Activated CD8-positive, alpha-beta memory T cell treated with anti-CD3 and anti-CD28 coated beads for 1 hour (primary cell): ENCODE measurements at places on chromosomes 6 and 20.

GRCh38 chr6:157723376-157723775 lies 99.7 kb upstream of the SNX9 start:
- no peak for DNase-seq

DNA sequence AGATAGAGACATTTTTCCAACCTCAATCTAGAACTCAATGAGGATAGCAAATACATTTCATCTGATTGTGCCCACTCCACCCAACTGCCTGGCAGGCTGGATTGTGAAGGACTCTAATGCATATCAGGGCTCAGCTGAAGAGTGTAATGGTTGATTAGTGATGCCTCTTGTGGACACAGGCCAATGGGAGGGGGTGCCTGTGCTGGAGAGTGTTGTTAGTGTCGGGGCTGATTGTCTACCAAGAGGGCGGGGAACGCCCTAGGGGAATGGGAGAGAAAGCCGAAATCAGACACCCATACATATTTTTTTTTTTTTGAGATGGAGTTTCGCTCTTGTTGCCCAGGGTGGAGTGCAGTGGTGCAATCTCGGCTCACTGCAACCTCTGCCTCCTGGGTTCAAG lies 103.7 kb upstream of the SALL4 start:
- DNase-seq = no peak

DNA sequence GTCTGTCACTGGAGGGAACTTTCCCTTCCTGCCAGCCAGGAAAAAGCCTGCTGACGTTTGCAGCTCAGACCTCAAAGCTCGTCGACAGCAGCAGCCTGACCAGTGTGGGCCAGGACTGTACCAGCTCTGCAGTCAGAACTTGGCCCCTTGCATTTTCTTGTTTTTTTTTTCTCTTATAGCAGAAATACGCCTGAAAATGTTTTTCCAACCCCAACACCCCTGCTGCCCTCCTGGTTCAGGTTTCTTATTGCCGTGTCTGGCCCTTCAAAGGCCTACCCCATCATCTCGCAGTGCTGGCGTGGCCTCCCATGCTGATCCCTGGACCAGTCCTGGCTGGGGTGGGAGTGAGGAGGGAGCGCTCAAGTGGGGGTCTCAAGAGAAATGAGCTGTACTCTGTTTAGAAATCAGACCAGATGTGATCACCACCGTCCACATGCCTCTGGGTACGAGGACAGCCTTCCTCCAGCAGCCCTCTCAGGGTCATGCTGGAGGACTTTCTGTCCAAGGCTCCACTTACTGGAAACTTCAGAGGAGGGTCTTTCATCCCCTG lies 169.0 kb downstream of the FOXC1 start:
- no peak for DNase-seq

GRCh38 chr20:32839227-32839981 lies 19.3 kb upstream of the EFCAB8 start:
- no peak for DNase-seq

DNA sequence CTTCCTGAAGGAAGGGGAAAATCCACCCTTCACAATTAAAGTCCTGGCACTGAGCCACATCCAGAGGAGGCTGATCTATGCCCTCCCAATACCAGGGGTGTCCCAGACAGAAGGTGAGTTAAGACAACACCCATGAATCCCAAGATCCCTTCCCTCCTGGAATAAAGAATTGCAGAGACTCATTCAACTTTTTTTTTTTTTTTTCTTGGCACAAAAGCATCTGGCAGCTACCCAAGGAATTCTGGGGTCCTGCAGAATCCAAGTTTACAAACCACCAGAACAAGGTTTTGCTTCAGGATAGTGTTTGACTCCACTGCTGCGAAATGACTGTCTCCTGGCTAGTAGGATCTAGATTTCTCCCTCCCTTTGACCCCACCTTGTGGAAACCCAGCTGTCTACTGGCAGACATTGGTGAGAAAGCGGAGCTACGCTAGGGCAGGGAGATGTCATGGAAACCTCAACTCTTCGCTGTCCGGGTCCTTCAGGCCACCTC lies 37.4 kb downstream of the JAG1 start:
- no peak for DNase-seq

DNA sequence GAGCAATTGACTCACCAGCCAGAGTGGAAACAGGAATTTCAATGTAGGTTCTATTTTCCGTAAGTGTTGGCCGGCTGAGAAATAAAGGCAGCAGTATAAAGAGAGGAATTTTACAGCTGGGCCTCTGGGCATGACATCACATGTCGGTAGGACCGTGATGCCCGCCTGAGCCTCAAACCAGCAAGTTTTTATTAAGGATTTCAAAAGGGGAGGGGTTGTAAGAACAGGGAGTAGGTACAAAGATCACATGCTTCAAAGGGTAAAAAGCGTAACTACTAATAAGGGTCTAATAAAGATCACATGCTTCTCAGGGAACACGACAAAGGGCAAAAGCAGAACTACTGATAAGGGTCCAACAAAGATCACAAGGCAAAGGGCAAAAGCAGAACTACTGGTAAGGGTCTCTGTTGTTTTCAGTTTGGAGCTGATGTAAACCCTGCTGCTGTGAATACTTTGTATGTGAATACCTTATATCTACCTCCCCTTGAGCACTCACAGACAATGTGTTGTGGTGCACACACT lies 9.0 kb upstream of the TULP4 start:
- DNase-seq = no peak

DNA sequence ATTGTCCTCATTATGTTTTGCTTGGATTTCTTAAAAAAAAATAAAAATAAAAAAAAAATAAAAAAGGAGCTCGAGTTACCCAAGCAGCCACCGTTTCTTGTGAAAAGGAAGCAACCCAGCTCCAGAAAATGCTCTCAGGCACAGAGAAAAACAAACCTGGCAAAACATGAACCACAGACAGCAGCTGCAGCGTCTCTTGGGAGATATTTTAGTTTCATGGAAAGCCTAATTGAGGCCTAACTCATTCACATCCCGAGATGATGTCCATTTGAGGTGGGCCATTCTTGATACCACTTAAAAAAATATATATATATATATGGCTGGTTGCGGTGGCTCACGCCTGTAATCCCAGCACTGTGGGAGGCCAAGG lies 13.7 kb upstream of the MRAP2 start:
- DNase-seq = no peak

- no peak for DNase-seq
Observed at GRCh38 chr6:162187168-162187935, 540.2 kb downstream of the PRKN start.

GRCh38 chr6:2719093-2719455 lies 31.6 kb downstream of the MYLK4 start:
- DNase-seq = no peak

- DNase-seq = no peak
Observed at GRCh38 chr6:38030380-38030779, 210.9 kb downstream of the ZFAND3 start.

DNA sequence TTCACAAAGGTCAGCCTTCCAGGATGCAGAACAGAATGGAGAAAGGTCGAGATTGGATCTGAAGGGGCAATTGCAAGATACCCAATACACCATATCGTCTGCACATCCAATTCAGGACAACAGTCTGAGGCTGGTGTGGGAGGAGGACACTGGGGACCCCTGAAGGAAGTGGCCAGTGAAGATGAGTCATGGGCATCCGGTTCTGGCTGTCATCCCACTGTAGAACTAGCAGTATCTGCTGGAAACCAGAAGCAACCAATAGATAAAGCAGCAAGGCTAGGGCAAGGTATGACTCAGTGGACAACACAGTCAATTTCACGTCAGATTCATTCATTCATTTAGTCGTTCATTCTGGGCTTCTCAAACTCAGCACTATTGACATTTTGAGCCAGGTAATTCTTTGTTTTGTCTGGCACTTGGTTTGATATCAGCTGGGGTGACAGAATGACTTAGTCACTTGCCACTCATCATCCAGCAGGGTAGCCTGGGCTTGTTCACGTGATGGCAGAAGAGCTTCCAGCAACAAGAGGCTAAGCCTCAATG lies 30.3 kb upstream of the SHLD1 start:
- no peak for DNase-seq

- DNase-seq = no peak
Observed at GRCh38 chr6:104987218-104987617, 30.3 kb downstream of the LIN28B start.

DNA sequence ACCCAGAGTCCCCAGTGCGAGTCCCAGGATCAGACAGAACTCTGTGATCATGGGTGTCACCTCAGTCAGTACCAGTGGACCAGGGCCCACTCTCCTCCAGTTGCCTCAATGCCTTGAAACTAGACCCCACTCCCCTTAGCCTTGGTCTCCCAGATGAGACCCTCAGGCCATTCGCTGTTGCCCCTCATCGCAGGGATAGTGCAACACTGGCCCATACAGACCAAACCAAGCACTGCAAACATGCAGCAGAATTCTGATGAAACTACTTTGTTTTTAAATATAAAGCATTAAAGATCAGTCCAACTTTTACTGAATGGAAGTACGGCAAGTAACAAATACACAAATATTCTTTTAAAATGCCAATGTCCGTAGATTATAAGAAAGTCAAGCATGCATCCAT lies 101.2 kb upstream of the NT5E start:
- no peak for DNase-seq

GRCh38 chr6:155408981-155409380 lies 46.7 kb downstream of the NOX3 start:
- no peak for DNase-seq

DNA sequence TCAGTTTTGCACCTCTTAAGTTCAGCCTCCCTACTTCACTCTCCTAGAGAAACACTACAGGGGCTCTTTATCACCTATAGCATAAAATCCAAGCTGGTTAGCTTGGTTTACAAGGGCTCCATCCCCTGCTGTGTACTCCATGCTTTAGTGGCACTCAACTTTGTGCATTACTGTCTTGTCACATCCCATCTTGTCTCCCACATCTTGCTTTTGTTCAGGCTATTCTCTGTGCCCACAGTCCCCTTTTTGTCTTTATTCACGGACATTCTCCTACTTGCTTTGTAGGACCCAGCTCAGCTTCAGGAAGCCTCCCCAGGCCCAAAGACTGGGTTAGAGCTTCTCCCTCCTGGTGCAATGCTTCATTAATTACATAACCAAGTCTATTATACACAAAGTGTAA lies 107.9 kb upstream of the SPACA1 start:
- no peak for DNase-seq

DNA sequence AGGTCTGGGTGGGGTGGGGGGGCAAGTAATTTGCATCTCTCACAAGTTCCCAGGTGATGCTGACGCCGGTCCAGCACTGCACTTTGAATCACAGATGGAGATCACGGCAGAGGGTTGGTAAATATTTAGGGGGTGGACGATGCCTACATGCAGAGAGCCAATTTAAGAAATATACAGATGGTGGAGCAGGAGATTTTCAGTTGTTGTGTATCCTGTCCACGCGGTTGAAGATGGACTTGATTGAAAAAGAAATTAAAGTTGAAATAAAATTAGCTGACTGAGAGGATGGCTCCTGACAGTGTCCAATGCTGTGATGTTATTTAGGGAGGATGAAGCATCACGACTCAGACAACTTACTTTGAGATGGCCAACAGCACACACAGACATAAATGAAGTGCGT lies 74.6 kb downstream of the PHACTR3 start:
- DNase-seq = no peak

DNA sequence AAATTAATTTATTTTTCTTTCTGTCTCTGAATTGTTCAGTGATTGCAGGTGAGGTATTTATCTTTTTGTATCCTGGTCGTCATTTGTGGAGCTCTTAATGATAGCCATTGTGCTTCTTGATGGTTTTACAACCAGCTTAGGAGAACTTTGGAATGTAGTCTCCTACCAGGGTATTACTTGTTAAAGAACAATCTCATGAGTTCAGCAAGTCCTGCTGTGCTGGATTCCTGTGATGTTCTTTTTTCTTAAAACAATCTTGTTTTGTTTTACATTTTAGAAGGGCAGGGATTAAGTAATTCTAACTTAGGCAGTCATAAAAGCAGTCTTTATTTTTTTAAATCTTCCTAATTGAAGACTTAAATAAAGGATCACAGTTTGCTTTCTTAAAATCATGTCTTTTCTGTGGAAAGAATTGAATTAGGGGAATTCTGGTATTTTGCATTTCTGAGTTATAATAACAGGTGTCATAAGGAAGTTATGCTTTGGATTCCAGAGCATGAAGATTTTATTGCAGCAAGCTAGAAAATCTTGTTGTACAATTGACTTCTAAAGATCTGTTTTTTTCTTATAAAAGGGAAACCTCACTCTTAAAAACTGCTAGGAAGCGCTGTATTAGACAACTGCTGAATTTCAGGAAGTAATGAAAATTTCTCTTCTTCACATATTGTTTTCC lies 23.7 kb downstream of the RIOK1 start:
- no peak for DNase-seq

DNA sequence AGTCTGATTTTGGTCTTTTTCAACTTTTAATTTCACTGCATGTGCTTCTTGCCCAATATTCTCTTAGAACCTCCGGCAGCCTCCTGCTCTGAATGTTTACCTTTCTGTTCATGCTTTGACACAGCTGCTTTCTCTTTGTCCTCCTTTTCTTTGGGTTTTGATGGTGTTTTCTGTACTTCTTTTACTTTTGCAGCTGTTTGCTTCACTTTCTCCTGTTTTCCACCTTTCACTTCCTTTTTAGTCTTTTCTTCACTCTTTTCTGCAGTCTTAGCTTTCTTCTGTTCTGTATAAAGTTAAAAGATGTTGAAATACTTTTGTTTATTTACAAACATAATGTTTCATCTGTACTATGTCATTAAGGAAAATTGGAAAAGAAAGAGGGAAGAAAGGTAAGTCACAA lies 133.1 kb downstream of the TRDN start:
- no peak for DNase-seq

- no peak for DNase-seq
Observed at GRCh38 chr6:34658605-34659265, 37.8 kb downstream of the ILRUN start.

GRCh38 chr6:31168606-31169005 lies 1.9 kb downstream of the POU5F1 start:
- DNase-seq = no peak

- no peak for DNase-seq
Observed at GRCh38 chr20:59405226-59406200, 105.1 kb downstream of the EDN3 start.

GRCh38 chr20:14919501-14920081 lies 582.2 kb upstream of the FLRT3 start:
- DNase-seq = no peak

DNA sequence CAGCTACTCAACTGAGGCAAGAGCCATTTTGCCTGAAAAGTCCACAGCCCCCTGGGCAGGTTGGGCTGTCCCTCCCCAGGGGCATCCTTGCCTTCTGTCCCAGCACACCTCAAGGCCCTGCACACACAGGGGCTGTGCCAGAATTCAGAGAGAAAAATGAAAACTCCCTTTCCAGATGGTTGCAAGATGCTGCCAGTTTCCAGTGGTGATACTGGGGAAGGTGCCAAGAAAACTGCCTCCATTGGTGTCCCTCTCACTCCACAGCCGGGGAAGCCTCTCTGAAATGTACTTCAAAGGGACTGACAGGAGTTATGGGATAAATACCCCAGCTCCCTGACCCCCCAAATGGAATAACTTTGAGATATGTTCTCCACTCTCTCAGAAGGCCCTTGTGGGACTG lies 154.2 kb upstream of the MAFB start:
- no peak for DNase-seq
